ENCODE measurements at places on chromosomes 2 and 18.

DNA sequence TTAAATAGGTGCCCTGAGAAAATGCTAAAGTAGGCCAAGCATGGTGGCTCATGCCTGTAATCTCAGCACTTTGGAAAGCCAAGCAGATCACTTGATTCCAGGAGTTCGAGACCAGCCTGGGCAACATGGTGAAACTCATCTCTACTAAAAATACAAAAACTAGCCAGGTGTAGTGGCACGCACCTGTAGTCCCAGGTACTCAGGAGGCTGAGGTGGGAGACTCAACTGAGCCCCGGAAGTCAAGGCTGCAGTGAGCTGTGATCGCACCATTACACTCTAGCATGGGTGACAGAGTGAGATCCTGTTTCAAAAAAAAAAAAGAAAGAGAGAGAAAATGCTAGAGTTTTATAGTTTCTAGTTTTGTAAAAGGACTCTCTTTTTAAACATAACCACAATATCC lies 12.0 kb downstream of the ANKRD44 start:
- DNase-seq, result no peak

GRCh38 chr2:105746177-105747080 lies 1.7 kb downstream of the NCK2 start:
- peak; percentile 84 for DNase-seq

DNA sequence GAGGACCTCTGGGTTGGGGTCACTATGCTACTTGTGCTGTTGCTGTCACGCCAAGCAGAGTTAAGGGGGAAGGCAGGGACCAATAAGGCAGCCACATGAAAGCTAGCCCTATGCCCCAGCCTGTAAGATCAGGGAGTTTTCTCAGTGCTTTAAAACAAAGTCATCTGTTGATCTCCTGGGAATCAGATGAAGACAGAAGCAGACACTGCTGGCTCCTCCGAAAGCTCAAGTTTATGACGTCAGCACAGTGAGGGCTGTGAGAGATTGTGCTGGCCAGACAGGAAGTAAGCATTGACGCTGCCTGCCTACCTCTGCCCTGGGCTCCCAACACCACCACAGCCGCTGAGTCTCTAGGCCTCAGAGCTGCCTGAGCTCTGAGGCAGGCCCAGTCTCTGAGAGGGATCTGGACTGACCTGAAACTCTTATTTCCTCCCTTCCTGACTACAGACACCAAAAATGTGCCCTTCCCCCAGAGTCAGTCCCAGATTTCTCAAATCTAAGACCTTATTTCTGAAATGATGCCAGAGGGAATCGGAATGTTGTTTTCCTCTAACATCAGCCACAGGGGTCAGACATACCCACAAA lies 118.1 kb upstream of the EPAS1 start:
- peak; percentile 8 for DNase-seq

GRCh38 chr2:47299555-47299954 lies 103.4 kb upstream of the MSH2 start:
- no peak for DNase-seq

DNA sequence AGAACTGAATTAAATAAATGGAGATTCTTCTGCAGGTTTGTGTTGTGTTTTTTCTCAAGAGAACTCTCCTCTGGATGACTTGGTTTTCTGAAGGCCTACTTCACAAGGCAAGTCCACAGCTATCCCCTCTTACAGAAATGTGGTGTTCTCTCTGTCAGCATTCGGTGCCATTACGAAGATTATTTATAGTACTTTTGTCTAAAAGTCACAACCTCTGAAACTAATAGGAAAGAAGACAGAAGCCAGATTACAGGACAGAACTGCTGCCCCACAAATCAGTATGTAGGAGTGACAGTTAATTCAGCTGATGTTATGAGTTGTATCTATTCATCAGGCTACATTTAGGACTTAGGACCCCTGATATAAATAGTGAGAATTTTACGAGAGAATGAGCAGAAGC lies 413.5 kb downstream of the TMX3 start:
- DNase-seq, result no peak

- DNase-seq, result no peak
Measured at GRCh38 chr2:46257476-46257875, 39.7 kb upstream of the EPAS1 start.

- no peak for DNase-seq
Measured at GRCh38 chr18:42527766-42528165, 572.7 kb downstream of the PIK3C3 start.
